NCI-H2227 treated with DMSO at 0.1 percent for 48 hours (cell line): ENCODE measurements at places on chromosomes 3 and 15.

GRCh38 chr3:142235690-142236089 is 10.3 kb upstream of the GK5 start:
- no peak for DNase-seq

DNA sequence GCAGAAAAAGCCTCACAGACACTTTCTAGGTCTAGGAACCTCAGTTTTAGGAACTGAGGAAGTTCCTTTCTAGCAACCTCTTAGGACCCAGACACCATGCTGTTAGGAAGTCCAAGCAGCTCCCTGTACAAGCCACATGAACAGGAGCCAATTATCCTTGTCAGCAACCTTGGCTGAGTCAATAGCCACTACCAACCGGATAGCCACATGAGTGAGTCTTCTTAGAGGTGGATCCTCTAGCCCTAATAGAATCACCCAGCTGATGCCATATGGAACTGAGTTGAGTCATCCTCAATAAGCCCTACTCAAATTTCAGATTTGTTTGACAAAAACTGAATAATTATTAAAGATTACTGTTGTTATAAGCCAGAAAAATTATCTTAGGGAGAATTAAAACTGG is 256.2 kb downstream of the NLGN1 start:
- no peak for DNase-seq

DNA sequence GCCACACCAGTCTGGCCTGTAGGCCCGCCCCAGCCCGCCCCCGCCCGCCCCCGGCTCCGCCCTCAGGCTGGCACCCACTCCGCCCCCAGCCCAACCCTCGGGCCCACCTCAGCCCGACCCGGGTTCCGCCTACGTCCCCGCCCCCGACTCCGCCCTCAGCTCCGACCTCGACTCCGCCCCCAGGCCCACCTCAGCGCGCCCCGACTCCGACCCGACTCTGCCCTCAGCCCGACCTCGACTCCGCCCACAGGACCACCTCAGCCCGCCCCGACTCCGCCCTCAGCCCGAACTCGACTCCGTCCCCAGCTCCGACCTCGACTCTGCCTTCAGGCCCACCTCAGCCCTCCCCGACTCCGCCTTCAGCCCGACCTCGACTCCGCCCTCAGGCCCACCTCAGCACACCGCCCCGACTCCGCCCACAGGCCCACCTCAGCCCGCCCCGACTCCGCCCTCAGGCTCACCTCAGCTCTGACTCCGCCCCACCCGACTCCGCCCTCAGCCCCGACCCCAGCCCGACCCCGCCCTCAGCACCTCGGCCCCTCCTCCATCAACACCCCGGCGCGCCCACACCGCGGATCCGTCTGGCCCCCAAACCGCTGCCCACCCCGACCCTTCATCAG is at the start of gene RAB43:
RAB43 (minus strand) TSS at position 13 of the 620 bp plus-strand sequence. CDS start 315 bp downstream, outside the sequence.
- DNase-seq = peak; percentile 87

- DNase-seq = no peak
Measured at GRCh38 chr15:47829667-47830066, 112.4 kb downstream of the SEMA6D start.

- DNase-seq = no peak
Measured at GRCh38 chr3:161142486-161142885, 37.3 kb upstream of the B3GALNT1 start.

DNA sequence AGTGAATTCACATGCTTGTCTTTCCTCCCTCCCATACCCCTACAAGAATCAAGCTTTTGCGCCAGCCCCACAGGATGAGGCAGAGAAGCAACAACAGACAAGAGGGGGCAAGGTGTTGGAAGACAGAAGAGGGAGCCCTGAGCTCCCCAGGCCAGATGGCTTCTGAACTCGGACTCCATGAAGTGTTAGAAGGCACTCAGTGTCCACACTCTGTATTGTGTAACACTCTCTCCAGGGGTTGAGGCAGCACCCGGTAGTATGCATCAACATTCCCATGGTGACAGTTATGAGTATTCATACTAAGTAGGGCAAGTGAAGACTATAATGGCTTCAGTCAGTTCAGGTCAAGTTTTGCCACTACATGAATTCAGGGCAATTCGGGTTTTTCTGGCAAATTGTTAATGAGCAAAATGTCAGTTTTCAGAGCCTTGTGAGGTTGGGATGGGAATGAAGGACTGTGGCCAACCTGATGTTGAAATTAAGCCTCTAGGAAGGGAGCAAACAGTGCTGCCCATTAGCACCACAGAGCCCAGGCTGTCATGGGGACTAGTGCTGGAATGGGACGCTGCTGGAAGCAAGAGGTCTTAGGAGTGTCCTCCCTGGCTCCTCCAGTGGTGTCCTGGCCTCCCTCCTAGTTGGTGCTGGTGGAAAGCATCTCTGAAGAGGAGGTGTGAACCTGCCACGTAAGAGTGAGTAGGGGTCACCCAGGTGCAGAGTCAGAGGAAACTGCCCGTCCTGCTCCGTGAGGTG is 79.4 kb downstream of the KLF15 start:
- DNase-seq = no peak

GRCh38 chr3:98921957-98922356 is 20.5 kb upstream of the DCBLD2 start:
- DNase-seq = no peak

- no peak for DNase-seq
Measured at GRCh38 chr3:136954980-136955780, 2.6 kb upstream of the IL20RB start.

DNA sequence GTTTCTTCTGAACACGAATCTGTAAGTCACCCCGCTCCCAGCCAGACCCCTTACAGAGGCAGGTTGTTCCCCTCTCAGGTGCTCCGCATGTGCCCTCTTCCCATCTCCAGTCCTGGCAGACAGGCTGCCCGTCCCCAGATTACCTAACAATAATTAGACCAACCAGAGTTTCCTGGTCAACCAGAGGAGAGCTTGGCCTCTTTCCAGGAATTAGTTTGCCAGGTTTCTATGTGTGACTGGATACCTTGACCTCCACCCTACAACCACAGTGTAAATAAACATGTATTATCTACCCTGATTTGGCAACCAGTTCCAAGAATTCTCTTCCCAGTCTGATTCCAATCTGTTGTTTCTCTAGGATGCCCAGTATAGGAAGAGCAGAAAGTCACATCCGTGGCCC is 178.0 kb upstream of the UMPS start:
- DNase-seq = no peak

DNA sequence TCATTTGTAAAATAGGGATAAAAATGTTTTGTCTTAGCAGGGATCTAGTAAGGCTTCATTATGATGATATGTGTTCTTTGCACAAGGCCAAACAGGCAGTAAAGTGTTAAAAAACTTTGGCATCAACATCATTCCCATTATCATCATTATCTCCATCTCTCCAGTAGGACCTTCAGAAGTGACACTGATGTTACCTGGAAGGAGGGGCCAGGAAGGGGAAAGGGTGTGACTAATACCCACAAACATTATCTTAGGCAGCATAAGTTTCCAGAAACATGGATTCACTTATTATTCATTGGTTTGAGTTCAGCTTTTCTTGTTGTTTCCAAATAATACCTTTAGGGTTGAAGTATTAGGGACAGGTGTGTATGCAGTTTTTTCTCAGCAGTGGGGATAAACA is 399.6 kb downstream of the PTPRG start:
- DNase-seq = no peak

GRCh38 chr15:69808756-69809155 is 289.0 kb downstream of the TLE3 start:
- no peak for DNase-seq

DNA sequence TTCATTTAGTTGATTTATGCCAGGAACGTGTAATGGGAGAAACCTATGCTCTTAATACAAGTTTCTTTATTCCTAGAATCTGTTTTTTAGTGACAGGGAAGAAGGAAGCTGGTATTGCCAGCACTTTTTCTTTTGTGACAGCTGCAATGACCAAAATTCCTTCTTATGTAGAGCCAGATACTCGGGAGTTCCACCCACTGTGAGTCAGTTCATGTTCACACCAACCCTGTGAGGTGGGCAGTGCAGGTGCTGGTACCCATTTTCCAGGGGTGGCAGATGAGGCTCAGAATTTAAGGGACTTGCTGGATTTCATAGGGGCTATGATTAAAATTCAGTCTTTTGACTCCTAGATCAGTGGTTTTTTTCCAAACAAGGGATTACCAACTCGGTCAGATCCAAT is 34.7 kb downstream of the OXNAD1 start:
- DNase-seq = no peak

DNA sequence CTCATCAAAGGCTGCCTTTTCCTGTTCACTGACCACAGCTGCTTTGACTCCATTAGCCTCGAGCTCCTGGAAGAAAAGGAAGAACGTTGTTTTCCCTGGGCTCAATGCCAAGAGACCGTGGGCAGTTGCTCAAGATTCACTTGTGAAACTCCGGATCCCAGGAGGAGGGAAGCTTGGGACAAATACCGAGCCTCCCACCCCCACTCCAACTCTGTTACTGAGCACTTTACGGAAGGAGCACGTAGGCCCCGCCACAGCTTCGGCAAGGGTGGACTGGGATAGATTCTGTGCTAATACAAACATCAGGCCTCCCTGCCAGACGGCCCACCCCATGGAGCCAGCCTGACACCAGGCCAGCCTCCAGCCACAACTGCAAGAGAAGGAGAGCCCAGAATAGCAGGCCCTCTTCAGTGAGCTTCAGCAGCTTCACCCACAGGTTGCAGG is 10.8 kb upstream of the FANCD2 start:
- no peak for DNase-seq

GRCh38 chr3:32474201-32474600 is 28.5 kb downstream of the CMTM6 start:
- DNase-seq = no peak

DNA sequence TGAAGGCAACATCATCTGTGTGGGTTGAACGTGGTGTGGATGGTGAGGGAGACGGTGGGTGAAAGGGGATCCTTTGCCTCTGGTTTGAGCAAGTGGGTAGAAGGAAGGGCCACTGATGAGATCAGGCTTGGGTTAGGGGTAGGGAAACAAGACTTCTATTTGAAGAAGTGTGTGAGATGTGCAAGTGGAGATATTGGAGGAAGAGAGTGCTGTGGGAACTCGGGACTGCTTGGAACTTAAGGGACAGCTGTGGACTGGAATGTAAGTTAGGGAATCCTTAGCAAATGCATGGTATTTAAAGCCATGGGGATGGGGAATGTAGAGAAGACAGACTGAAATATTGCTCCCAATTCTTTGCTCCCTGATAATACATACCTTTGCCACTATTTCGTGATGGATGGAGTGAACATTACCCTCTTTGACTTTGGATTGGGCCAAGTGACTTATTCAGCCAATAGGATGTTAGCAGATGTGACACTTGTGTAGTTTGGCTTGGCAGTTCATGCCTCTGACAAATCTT is 30.2 kb upstream of the AMOTL2 start:
- DNase-seq = no peak

DNA sequence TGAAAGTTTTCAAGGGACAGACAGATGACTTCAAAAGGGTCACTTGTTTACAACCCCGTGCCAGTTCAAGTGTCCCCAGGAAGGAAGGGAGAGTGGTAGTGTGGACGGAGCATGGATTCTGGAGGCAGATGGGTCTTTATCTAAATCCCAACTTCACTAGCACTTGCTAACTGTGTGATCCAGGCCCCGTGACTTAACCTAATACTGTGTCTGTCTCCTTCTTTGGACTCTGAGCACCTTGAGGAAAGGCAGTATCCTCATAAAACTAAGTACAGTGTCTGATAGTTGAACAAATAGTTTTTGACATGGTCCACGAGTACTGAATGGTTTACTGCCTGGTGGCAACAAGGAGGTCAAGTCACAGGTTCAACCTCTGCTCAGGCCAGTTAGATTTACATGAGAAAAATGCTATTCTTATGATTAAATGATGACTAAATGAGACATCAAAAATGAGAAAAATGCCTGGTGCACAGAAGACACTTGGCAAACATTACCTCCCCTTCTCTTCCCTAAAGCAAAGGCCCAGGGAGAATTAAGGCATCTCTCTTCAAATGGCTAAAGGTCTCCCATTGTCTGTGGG is 48.9 kb downstream of the ABCC5 start:
- no peak for DNase-seq

DNA sequence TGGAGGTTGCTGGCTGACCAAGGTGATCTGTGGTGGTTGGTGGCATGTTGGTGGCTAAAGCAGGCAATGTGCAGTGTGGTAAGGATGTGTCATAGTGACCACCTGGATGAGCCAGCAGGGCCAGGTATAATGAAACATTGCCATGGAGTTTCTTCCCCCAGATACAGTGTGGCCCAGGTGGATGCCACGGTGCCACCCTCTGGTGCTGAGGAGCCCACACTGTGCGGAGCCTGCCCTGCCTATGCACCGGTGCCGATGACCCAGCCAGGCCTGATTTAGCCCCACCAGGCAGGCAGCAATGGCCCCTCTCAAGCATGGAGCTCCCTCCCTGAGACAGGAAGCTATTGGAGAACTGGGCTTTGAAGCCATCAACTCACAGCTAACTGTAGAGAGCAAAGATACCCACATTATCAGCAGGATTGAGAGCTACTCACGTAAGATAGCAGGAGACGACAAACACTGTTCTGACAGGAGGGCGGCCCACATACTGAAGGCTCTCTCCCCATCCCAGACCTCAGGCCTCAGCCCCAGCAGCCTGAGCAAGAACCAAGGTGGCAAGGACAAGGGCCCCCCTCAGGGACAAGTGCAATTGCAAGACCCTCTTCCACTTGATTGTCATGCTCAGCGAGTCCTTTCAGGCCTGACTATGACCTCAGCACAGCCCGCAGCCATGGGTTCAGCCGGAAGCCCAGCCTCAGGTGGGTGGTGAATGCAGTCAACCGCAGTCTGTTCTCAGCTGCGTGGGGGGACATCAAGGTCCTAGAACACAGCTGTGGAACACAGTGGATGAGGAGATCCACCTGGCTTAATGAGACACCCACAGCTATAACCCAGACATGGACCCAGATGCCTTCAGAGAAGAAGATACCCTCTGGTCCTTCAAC is 82.8 kb upstream of the CDV3 start:
- DNase-seq = no peak

- DNase-seq = no peak
Measured at GRCh38 chr3:44206261-44206660, 35.4 kb upstream of the TOPAZ1 start.

DNA sequence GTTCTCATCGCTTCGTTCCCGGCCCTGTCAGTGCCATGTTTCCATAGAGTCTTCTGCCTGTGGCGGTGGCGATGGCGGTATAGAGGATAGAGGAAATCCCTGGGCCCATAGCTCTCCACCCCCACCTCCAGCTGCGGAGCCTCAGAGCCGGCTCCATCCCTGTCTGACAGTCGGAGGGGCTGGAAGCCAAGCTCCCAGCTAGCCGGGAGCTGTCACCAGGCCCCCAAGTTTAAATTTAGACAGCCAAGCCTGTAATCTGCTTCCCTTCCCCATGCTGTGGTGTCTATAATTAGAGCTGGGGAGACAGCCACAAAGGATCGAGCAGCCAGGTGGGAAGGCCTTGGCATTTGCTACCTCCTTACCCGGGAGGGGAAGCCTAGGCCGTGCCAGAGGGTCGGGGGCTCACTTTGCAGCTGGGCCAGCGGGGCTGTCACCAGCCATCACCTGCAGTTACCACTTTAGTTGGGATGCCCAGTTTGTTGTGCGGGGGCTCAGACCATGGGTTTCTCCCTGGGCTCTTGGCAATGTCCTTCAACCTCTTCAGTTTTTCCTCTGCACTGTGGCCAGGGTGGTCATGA is 56.3 kb upstream of the SEC13 start:
- DNase-seq = peak; percentile 0
